ENCODE measurements at places on chromosomes 2 and 18.

GRCh38 chr2:179860255-179861026 lies 971 bp downstream of the ZNF385B start:
- DNase-seq = no peak

GRCh38 chr2:96699021-96699420 lies 40.8 kb downstream of the LMAN2L start:
- DNase-seq = no peak

- DNase-seq = no peak
Measured at GRCh38 chr2:15259356-15259756, 301.8 kb downstream of the NBAS start.

- peak; percentile 22 for DNase-seq
Measured at GRCh38 chr18:68623342-68623741, 91.6 kb downstream of the TMX3 start.

DNA sequence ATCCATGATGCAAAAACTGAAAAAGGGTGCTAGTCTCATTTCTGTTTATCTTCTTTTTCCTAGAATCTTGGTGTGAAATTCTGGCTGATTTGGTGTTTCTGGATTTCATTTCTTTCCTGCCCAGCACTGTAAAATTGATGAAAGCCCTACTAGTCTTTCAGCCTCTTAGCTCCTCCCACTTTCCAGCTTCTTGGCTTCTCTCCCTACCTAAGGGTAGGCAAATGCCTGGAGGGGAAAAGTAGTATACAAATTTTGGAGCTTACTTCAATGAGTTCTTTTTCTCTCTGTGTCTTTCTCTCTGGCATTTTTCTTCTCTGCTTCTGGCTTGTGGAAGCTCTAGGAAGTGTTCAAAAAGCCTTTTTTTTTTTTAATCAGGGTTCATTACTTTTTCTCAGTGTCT lies 160.5 kb downstream of the XIRP2 start:
- no peak for DNase-seq

GRCh38 chr2:175363699-175364098 lies 182.2 kb upstream of the ATP5MC3 start:
- DNase-seq = no peak

- no peak for DNase-seq
Measured at GRCh38 chr2:164178835-164179465, 442.3 kb downstream of the GRB14 start.

DNA sequence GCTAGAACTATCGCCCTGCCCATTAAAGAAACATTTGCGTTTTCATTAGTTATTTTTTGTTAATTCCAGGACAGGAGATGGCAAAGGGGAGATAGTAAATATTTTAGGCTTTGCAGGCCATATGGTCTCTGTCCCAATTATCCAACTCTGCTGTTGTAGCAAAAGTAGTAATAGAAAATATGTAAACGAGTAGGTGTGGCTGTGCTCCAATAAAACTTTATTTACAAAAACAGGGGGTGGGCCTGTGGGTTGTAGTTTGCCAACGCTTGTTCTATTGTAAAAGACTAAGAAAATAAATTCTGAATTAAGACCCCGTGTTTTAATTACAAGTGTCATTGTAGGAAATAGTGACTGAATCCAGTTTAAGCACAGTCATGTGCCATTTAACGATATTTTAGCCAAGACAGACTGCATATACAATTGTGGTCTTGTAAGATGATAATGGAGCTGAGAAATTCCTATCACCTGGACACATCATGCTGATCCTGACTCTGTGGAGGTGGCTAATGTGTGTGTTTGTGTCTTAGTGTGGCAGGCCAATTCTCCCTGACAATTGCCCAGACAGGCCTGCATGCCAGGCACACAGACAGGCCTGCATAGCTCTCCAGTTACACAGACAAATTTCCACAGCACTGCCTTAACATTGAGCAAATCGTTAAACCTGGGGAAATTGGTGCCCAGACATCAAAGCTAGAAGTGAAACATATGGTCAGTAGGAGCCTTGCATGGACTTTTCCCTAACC lies 76.4 kb downstream of the SKA1 start:
- no peak for DNase-seq

GRCh38 chr2:126507425-126507911 lies 148.5 kb upstream of the GYPC start:
- DNase-seq = no peak

- no peak for DNase-seq
Measured at GRCh38 chr2:155825876-155826275, 506.6 kb downstream of the NR4A2 start.

- DNase-seq = no peak
Measured at GRCh38 chr18:69944436-69944835, 3.2 kb downstream of the CD226 start.

- no peak for DNase-seq
Measured at GRCh38 chr18:49588971-49589370, 27.1 kb downstream of the LIPG start.

- DNase-seq = no peak
Measured at GRCh38 chr2:62968168-62968567, 82.5 kb upstream of the OTX1 start.

DNA sequence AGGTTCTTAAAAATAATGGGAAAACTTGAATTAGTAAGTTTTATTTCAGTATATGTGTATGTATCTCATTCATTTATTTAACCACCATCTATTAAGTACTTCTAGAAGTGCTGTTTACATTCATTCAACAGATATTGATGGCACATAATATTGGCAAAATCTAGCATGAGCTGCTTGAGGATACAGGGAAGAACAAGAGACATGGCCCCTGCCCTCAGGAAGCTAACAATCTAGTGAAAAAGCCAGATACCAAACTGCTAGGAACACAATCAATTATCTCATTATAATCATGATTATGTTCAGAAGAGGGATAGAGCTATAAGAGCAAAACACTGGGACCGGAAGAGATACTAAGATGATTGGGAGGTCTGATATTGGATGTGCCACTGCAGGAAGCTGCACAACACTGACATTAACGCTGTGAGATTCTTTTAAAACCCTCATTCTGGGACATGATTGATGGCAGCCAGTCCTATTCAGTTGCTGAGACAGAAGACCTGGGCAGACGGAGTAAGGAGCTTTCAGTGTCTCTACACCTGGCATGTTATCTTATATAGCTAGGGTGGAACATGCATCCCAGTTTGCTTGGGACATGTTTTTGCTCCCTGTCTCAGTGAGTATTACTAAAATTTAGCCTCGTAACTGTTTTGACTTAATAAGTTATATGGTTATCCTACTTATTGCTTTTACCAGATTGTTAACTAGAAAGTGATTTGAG lies 314.1 kb downstream of the STK39 start:
- DNase-seq = no peak

- DNase-seq = no peak
Measured at GRCh38 chr2:120305296-120305695, 40.6 kb upstream of the INHBB start.

GRCh38 chr2:68365087-68365486 lies at the start of gene PLEK:
PLEK (plus strand) TSS chr2:68365282; CDS start chr2:68365352, 70 bp downstream.
- no peak for DNase-seq

- DNase-seq = no peak
Measured at GRCh38 chr2:12730265-12730664, 13.5 kb downstream of the TRIB2 start.

- no peak for DNase-seq
Measured at GRCh38 chr2:208671284-208671683, 264.7 kb downstream of the PTH2R start.

- DNase-seq = no peak
Measured at GRCh38 chr2:144625626-144626025, 105.7 kb upstream of the ZEB2 start.

GRCh38 chr18:62321201-62321600 lies 3.9 kb upstream of the TNFRSF11A start:
- DNase-seq = no peak

DNA sequence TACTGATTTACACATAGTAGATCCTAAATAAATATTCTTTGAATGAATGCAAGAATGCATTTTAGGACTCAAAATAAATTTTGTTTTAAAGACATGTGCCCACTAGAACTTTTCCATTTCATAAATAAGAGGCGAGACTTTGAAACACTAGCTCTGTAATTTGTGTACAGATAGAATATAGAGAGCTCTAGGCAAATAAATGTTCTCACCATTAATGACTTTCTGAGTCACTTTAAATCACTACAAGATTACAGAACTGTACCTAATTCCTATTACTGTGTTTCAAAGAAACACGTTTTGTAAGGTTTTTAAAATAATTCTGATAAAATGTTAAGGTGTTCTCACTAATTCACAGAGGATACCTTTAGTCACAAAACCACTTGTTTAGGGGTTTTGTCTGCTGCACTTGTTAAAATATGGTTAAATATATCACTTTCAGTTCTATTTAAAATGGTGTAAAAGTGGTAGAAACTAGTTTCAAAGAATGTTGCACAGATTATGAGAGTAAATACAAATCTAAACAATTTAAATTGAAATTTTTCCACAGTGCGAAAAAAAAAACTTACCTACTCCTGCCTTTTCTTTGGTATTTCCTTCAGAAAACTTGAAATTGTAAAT lies 158.7 kb upstream of the ZC3H15 start:
- no peak for DNase-seq

GRCh38 chr2:33634261-33634910 lies 35.3 kb upstream of the FAM98A start:
- no peak for DNase-seq

DNA sequence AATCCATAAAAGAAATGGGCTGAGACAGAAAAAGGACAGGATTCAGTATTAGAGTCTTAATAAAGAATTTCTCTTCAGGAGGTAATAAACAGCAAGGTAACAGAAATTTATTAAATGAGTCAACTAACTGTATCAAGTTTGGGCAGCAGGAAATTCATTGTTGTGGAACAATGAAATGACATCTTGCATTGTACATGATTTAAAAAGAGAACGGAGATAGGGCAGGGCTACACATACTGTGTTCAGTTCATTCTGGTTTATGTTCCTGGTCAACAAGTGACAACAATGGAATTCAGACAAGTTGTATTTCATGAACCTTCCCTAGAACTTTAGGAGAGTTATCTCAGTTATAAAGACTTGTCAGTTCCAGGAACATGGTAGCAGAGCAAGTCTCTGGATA lies 961.3 kb downstream of the SOCS6 start:
- no peak for DNase-seq

DNA sequence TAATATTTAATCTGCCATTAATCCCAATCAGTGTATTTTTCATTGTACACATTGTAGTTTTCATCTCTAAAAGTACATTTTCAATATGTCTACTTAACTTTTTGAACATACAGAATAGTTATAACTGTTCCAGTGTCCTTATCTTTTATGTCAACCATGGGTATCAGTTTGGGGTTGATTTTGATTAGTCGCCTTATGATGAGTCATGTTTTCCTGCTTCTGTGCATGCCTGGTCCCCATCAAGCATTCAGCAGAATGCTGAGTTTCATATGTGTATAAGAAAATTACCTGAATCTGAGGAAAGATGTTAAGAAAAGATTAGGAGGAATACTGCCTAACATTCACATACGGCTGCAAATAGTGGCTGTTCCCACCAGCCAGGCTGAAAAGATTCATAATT lies 17.7 kb downstream of the SPDYA start:
- no peak for DNase-seq

GRCh38 chr2:109030870-109031475 lies 42.0 kb upstream of the EDAR start:
- no peak for DNase-seq

GRCh38 chr18:9720327-9720726 lies 12.2 kb downstream of the RAB31 start:
- no peak for DNase-seq

DNA sequence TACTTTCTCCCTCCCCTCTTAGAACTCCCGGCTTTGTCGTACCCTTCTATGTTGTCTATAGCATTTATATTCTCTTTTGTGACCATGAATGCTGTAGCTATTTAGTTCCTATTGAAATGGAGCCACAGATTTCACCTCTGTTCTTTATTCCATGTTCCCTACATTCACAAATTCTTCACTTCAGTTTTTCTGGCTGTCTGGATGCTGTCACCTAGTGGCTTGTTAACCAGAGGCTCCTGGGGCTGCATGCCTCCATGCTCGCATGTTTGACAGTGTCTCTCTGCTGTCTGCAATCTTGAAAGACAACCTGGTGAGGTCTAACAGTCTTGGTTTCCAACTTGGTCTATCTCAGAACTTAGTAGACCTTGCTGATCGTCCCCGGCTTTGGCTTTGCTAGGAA lies 48.2 kb downstream of the CFAP221 start:
- no peak for DNase-seq

- no peak for DNase-seq
Measured at GRCh38 chr2:4556135-4556896, 852.9 kb downstream of the DCDC2C start.

- DNase-seq = no peak
Measured at GRCh38 chr2:163647300-163647699, 88.5 kb downstream of the FIGN start.

GRCh38 chr2:237227592-237228280 lies 142.0 kb downstream of the COPS8 start:
- no peak for DNase-seq

DNA sequence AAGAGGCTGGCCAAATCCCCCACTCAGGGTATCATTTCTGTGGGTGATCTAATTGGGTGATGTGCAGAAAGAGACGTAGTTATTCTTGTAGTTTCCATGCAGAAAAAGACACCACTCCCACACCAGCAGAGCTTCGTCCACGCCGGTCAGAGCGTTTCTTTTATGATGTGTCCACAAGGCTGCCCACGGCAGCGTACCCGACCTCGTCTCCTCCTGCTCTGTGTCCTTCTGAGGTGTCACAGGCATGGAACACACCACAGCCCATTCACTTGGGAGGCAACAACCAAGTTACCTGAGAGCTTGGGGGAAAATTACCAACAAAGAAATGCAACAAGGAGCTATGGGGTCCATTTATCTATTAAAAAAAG lies 131.3 kb downstream of the PXDN start:
- DNase-seq = no peak

DNA sequence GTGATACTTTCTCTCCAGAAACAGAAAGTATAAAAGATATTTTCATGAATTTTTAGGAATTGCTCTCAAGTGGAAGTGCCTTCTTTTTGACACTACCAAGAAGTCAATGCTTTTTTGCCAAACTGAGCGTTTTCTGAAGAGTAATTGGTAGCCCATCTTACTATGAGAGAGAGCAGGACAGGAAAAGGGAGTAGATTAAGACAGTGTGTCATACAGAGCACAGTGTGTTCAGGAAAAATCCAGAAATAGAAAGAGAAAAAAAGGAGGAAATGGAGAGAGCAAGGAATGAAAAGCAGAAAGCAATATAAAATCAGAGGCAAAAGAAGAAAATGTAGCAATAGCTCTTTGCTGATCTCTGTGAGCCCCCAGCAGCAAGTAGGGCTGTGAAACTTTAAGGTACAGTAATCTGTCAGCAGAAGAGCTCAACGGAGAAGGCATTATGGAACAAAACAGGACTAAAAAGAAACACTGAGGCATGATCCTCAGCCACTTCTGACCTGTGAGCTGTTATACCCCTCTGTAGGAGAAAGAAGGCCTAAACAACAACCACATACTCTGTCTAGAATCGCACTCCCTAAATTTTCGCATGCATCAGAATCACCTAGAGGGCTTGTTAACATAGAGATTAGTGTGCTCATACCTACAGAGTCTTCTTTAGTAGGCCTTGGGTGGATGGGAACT lies 15.0 kb upstream of the PGAP1 start:
- no peak for DNase-seq

- DNase-seq = no peak
Measured at GRCh38 chr2:23453432-23453831, 68.5 kb downstream of the KLHL29 start.

GRCh38 chr2:46375566-46376125 lies 78.4 kb downstream of the EPAS1 start:
- DNase-seq = no peak

- DNase-seq = no peak
Measured at GRCh38 chr18:1825296-1825695, 746.0 kb downstream of the METTL4 start.

GRCh38 chr2:8154936-8155335 lies 526.9 kb upstream of the ID2 start:
- DNase-seq = no peak

GRCh38 chr2:111679202-111679601 lies 204.8 kb downstream of the ANAPC1 start:
- no peak for DNase-seq
